ENCODE measurements at places on chromosomes 1 and 21. TPM values are rescaled to one million over a fixed set of nuclear protein-coding genes. Genes with fewer than 3 reads are reported as not detected.

DNA sequence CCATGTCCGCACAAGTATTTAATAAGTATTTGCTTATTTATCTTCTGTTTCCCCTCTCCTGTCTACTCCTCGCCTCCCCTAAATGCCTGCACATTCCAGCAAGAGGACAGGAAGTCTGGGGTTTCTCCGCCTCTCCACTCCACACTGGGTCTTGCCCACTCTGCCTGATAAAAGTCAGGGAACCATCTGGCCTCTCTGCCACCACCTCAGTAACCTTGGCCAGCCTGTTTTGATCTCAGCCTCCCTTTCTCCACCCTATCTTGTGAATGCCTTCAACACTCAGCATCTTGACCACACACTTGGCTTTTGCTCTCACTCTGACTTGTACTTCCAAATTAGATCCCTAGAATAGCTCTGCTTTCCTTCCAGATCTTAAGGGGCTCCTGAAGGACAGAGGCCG, 165.3 kb upstream of the UBE2U start:
- DNase-seq, result no peak

- DNase-seq, result no peak
Observed at GRCh38 chr1:78722105-78722504, 72.5 kb downstream of the IFI44 start.

DNA sequence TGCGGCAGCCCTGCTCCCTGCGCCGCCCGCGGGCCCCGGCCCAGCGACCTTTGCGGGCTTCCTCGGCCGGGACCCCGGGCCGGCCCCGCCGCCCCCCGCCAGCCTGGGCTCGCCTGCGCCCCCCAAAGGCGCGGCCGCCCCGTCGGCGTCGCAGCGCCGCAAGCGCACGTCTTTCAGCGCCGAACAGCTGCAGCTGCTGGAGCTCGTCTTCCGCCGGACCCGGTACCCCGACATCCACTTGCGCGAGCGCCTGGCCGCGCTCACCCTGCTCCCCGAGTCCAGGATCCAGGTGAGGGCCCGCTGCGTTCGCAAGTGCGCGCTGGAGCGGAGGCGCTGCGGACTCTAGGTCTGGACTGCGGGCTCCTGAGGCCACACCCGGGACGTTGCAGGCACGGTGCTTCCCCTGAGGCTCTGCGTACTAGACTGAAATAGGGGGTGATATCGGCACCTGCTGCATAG, 351 bp downstream of the MIXL1 start:
- DNase-seq, result no peak

- no peak for DNase-seq
Observed at GRCh38 chr21:33270986-33271385, 4.8 kb downstream of the IL10RB start.

- DNase-seq, result peak; percentile 7
Observed at GRCh38 chr1:64505944-64506655, 36.2 kb downstream of the CACHD1 start.

The ALDH4A1 gene
- total RNA-seq, result 4.4 TPM

The OR2L5 gene
- not detected for total RNA-seq

The FCRL4 gene
- not detected for total RNA-seq

The SLC44A5 gene
- 0.16 TPM for total RNA-seq

Data from activated T-cell treated with anti-CD3 and anti-CD28 coated beads, Interleukin-2, amount 50 U/mL, for 4 hours (primary cell).